ENCODE measurements at places on chromosomes 7 and 10.
A peak's percentile ranks its signal among the peaks of the same experiment; 100 is the strongest.

GRCh38 chr7:7100432-7100849 is 81.9 kb upstream of the C1GALT1 start:
- no peak for DNase-seq

GRCh38 chr7:128219636-128220035 is 21.4 kb upstream of the LEP start:
- DNase-seq, result no peak

DNA sequence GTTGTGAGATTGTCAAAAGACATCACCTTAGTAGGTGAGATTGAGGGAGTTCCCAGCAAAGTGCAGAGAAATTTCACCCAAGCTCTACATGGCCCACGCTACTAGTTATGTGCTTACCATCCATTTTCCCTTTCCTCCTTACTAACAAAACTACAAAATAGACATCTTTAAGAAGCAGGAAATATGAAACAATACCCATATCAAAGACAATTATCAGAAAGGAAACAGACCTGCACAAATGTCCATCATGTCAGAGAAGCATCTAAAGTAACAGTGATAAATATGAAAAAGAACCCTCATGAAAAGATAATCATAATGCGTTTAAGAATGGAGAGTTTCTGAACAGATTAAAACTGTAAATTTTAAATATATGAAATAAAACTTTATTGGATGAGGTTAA is 28.2 kb downstream of the GIMAP4 start:
- no peak for DNase-seq

- DNase-seq, result no peak
These were observed 708 bp downstream of the KLHDC10 start for GRCh38 chr7:130070861-130071622.

GRCh38 chr7:153457746-153458145 is 594.5 kb upstream of the DPP6 start:
- no peak for DNase-seq

- peak; percentile 88 for DNase-seq
These were observed 77.8 kb upstream of the ATP6V0A4 start for GRCh38 chr7:138875794-138876193.

DNA sequence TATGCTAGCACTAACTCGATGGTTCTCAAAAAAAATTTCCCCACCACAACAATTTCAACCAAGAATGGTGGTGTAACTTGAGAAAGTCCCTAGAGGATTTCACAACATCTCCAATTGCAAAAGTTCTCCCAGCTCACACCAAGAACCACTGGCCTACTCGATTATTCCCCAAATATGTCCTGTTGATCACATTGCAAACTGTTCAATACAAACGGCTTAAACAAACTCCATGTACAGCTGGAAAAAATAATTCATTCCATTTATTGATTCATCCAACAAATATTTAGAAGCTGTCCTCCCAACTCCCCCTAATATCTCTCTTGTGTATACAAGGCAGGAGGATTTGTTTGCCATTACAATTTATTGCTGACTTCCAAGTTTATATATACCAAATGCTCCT is 19.1 kb downstream of the TMEM176B start:
- no peak for DNase-seq

- DNase-seq, result no peak
These were observed 107.5 kb downstream of the PARP12 start for GRCh38 chr7:139955109-139955820.

DNA sequence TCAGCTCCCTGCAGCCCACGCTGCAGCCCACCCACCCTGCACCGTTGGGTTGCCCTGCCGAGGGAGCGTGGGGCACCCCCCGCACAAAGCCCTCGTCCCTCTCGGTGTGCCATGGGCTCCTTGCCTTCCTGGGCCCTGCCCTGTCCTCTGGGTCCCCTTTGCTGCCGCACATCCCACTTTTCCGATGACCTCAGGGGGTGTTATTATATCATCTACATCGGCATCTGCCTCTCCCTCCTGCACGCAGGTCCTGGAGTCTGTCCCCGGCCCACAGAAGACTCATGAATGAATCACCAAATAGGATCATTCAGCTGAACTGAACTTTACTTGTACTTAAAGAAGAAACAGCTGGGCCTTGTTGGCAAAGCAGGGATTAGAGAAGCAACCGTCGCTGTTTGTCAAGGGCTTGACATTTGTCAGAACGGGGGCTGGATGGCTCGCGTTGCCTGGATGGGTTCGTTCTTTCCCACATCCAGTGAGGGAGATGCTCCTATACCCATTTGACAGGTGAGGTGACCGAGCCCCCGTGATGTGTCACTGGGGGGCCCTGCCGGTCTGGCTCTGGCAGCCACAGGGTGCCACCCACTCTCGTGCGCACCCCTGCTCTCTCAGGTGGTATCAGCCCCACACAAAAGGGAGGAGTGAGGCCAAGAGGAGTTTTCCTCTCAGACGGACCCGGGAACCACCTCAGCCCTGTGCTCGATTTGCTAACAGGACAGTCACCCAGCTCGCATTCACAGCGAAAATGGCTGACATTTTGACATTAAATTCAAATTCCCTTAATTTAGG is 58.6 kb upstream of the EBF3 start:
- DNase-seq, result no peak

GRCh38 chr10:14309593-14309992 is 21.1 kb downstream of the FRMD4A start:
- no peak for DNase-seq

DNA sequence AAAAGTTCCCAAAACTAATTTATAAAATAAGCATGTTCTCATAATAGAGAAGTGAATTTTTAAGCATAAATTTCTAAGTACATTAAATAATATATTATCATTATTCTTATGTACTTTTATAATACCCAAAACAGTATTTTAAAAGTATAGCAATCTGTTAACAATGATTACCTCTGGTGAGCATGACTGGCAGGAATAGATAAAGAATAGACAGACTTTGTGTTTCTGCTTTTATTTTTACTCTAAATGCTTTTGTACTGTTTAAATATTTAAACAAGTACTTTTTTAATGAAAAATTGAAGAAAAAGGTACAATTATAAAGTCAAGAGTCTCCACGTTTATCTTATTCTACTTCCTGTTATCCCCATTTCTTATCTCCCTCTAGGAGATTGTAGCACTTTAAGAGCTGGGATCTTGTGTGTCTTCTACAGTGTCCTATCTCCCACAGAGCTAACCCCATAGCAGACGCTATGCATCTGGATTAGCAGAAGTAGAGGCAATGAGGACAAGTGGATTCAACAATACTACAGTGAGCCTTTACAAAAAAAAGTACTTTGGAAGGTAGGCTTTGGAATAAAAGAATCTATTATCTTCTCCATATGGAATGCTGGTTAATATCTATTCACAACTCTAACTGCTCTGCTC is 42.9 kb downstream of the IDE start:
- no peak for DNase-seq

DNA sequence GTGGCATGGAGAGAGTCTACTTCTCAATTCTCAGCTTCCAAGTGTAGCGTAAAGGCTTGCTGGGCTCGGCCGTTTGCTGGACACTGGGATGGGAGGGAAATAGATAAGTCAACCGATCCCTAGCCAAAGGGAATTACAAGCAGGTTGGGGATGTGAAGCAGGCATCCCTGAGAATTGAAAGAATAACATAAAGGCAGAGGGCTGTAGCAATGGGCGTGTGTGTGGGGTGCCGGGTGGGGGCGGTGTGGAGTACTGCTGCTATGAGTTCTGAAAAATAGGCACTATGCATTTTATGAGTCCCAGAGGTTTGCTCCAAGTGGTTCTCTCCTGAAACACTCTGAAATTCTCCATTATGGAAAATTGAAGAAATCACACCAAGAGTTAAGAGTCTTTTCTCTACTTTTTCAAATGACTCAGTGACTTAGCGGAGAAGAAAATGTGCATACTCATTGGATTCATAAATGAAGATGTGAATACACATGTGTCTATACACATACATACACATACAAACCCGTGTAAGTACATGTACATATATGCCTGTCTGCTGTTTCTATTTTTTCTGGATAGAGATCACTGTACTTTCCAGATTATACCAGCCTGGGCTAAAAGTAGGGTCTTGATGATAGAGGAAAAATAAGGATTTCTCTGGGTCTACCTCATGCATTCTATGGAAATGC is 65.4 kb downstream of the ADRA2A start:
- DNase-seq, result no peak

- DNase-seq, result no peak
These were observed 18.4 kb downstream of the MTPAP start for GRCh38 chr10:30330497-30331168.

GRCh38 chr10:51272555-51272954 is 198.3 kb downstream of the PRKG1 start:
- DNase-seq, result no peak

DNA sequence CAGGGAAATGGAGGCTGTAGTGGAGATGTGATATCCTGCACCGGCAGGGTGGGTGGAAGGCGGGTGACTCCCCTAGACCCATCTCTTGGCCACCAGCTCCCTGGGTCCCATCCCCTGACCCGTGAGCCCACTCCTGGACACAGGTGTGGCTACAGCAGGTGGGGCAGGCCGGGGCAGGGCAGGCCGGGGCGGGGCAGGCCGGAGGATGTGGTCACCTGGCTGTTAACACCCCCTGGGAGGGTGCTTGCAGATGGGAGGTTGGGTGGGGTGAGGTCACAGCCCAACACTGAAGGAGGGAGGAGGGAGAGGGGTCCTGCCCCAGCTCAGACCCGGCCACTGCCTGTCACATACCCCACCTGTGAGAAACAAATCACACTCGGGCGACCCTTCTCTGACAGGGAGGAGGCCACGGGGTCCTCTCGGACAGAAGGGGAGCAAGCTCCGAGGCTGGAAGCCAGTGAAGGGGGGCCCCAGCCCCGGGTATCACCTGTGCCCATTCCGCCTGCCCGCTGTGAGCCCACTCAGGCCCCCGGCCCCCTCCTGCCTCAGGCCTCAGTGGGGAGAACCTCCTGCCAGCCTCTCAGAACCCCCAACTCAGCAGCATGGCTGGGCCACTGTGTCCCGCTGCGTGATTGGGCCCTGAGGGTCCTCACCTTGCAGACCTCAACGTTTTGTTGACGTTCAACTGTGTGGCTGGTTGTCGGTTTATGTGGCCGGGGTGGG is 74.0 kb downstream of the MICALL2 start:
- DNase-seq, result no peak

GRCh38 chr7:21261627-21262594 is 166.0 kb upstream of the SP4 start:
- peak; percentile 41 for DNase-seq

DNA sequence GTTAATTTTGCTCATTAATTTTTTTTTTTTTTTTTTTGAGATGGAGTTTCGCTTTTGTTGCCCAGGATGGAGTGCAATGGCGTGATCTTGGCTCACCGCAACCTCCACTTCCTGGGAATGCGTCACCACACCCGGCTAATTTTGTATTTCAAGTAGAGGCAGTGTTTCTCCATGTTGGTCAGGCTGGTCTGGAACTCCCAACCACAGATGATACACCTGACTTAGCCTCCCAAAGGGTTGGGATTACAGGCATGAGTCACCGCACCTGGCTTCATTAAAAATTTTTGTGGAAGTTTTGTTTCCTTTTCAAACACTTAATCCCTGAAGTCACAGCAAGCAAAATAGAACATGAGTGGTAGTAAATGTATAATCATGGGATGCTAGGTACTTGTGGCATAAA is 857.2 kb upstream of the PHF14 start:
- DNase-seq, result no peak

- DNase-seq, result peak; percentile 72
These were observed 151.5 kb upstream of the FAM3C start for GRCh38 chr7:121547544-121548092.

DNA sequence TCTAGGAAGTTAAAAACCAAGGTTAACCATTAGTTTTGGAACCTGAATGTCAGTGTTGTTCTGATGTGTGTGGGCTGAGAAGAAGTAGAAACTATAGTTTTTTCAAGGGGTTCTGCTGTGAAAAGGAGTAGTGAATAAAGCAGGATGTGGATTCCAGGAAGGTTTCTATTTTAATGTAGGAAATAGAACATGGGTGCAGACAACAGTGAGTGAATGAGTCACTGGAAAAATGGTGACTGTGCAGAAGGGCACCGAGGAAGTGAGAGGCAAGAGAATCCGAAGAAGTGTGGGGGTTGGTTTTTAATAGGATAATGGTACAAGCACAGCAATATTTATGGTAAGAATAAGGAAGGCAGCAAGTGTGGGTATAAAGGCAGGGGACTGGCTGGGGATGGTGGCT is 120.4 kb downstream of the ARHGAP21 start:
- DNase-seq, result peak; percentile 66

DNA sequence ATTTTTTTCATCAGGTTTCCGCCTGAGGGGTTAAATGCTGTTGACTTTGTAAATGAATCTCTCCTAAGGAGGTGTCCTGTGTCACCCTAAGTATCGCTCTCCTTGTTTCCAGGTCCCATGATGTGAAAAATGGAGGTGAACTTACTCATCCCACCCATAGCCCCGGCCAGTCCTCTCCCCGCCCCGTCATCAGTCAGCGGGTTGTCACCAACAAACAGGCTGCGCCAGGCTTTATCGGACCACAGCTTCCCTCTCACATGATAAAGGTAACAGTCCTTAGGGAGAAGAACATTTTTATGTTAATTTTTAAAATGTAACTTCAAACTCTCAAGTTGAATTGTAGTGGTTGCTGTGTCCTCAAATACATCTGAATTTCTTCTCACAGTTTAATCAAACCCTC is 116.5 kb downstream of the ANKRD61 start:
- DNase-seq, result no peak

DNA sequence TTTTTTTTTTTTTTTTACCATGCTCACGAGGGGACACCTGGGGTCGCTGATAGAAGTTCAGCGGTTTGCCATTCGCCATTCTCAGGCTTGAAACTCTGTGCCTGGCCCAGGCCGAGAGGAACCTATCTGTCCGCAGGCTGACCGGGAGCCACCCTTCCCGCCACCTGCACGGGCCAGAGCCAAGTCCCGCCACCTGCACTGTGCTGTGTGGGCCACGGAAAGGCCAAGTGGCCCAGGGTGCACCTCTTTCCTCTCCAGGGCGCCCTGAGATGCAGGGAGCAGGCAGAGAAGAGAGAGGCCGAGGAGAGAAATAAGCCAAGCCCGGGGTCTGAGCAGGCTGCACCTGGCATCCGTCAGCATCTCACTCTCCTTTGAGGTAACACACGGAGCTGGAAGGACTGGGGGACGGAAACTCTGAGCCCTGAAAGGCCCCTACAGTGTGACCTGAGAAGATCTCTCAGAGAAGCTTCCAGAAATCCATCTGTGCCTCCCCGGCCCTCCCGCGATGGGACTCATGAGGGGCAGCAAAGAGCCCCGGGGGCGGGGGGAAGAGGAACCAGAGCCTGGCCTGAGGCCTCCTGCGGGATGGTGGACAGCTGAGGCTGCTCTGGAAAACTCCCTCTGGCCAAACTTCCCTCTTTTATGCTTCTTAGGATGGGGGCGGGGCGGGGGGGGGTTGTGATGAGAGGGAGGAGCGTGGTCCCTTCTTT is 46.6 kb downstream of the PRKAG2 start:
- no peak for DNase-seq

DNA sequence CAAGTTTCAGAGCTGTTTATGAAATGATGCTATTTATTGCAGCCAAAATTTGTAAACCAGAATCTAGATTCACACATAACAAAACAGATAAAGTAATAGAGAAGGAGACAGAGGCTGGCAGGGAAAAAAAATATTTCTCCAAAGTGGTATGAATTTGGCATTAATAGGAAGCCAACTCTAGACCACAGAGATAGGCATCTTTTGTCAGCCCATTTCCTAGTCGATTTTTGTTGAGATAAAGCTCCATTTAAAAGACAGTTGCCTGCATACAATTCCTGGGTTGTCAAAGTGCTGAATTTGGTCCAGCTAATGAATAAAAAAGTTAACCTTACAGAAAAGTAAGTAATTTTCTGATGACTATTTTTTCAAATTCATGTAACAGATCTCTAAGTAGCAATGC is 219.3 kb downstream of the ELMO1 start:
- DNase-seq, result no peak

- peak; percentile 72 for DNase-seq
These were observed 11.5 kb upstream of the KLRG2 start for GRCh38 chr7:139494835-139495579.
